ENCODE measurements at places on chromosomes 5 and 9.

GRCh38 chr9:133585481-133586351 lies 23.5 kb downstream of the FAM163B start:
- DNase-seq: peak; percentile 65

DNA sequence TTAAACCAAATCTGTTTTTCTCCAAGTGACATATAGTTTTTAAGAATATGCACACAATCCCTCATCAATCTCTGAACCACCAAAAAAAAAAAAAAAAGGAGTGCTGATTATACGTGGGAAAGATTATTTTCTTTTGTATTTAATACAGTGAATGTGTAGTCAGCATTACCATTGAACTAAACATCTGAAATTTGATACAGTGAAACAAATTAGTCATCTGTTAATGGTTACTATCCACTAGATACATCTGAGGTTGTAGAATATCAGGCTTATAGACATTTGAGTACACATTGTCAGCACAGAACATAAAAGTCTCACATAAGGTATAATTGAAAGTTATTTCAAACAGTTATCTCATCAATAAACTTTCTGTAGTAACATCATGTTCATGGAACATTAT lies 87.0 kb downstream of the SLF1 start:
- no peak for DNase-seq

DNA sequence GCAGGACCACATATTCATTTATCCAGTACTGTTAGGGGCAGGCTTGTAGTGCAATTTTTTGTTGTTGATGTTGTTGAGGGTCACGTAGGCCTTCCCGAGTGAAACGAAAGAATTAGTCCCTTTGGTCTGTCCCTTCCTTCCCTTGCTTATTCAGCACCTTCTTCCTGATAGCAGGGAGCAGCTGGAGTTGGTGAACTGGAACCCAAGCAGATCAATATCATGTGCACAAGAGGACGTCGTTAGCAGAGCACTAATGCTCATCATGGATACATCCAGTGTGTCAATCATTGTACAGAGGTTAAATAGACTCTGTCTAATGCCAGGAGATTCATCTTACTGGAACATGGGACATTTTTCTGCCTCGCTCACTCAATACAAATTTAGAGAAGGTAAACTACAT lies 33.0 kb upstream of the MAP1B start:
- no peak for DNase-seq

DNA sequence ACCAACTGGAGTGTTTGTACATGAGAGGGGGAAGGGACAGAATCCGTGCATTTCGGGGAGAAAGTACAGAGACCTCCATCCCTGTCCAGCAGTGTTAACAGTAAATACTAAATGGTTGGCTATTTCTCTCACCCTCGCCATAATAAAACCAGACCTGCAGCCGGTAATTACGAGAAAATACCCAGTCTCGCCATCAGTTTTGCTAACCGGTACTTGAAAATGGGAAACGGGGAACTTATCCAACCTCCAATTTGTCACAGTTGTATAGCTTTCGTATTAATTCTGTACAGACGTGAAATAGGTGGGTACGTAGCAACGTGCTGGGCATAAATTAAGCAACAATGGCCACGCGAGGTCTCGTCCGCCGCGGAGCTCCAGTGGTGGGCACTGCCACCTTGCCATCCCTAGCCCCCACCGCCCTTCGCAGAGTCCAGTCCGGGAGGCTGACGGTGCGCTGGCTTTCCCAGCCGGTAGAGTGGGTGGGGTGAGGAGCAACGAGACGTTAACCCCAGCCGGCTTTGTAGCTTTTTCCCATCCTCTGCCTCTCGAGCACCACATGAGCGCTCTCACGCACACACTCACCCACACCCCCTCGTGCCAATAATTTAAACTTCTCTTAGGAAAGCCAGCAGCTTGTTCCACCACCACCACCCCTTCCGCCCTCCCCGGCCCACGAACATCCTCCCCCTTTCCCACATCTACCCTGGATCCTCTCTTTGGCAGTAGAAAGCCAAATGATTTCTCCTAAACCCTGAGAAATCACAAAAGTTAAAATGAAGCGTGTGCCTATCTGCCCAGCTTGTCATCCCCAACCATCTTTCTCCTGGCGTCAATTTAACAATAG lies 1.8 kb downstream of the ELAVL2 start:
- DNase-seq: no peak

DNA sequence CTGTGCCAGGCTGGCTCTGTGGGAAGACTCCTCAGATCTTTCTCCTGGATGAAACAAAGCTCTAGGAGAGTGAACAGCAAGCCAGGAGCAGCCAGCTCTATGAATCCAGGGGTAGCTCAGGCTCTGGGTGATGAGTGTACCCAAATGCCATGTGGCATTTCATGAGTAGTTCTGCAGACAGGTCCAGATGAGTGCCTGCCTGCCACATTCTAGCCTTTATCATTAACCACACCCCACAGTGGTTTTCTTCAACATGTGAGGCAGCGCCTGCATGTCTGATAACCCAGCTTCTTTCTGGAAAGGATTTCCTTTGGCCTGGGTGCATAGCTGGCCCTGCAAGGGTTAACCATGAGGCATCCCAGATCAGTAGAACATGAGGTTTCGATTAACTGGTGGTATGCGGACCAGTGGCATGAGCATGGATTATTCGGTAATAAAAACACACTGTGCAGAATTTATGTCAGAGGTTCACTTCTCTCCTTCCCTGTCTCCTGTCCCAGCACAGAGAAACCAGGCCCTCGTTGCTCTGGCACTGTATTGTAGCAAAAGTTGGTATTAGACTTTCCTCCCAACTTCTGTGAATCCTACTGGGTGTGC lies 381.9 kb upstream of the ZNF462 start:
- no peak for DNase-seq

- no peak for DNase-seq
Observed at GRCh38 chr5:56330806-56331205, 97.7 kb upstream of the ANKRD55 start.

DNA sequence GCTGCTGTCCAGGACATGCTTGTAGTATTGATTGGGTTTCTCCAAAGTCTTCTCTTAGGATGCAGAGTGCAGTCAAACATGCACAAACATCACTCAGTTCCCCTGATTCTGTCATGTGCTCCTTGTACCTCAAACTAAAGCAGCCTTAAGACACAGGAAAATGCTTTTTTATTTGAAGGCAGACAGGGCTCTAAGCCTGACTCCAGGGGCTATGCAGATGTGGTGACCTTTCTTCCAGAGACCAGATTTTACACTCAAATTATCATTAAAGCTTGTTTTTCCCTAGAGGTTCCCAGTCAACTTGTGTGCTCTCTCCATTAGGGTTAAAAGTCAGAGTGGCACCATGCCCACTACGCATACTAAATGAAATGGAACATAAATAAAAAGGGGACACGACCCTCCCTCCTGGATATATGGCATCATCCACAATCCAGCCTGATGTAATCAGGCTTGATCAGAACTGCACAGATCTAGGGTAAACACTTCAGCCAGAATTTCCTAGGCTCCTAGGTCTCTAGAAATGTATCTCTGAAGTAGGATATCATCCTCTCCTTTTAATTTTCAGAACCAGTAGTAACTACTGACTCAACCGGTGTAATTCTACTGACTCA lies 771.1 kb downstream of the NR2F1-AS1 start:
- no peak for DNase-seq

- no peak for DNase-seq
Observed at GRCh38 chr5:582936-583635, 29.1 kb upstream of the CEP72 start.

DNA sequence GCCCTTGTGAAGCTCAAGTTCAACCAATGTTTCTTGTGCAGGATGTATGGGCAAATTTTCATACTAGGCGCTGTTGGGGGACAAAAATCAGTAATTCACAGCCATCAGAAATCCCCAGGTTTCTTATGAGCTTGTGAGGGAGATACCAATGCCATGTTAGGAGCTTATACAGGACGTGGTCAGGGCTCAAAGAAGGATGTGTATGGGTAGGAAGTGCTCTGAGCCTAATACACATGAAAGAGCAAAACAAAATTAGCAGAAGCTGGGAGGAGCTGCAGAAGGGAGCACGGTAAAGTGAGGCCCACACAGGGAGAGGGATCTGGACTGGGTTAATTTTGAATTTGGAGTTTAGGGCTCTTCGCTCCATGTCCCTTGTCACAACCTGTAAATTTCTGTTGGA lies 114.6 kb upstream of the MAP3K1 start:
- peak; percentile 30 for DNase-seq

GRCh38 chr5:66779528-66779927 lies 183.3 kb downstream of the MAST4 start:
- no peak for DNase-seq

GRCh38 chr9:130845901-130846481 lies 10.9 kb downstream of the ABL1 start:
- no peak for DNase-seq

DNA sequence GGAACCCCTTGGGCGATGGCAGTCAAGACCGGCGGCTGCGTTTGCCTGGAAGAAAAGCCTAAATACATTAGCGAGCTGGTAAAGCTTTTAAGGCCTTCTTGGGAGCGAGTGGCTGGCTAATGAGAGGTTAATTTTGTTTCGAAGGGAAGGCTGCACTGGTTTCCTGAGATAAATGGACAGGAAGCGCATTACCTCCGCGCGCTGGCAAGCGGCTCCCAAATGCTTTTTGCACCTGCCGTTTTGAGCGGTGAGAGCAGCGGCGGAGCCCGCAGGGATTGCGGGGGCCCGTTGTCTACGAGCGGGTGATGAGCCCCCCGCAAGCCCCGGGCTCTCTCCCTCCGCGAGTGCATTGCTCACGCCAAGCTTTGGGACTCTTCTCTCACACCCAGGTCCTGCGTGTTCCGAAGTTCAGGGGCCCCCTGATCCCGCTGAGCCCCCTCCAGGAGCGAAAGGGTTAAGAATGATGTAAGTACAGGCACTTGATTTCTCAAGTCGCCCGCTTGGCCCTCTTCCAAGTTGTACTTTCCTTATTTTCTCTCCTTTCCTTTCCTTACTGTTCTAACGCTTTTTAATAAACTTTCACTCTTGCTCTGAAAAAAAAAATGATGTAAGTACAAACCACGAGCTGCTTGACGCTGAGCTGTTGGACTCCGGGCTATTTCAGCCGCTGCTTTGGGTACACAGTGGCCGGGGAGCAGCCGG lies 3.1 kb upstream of the RGMB start:
- no peak for DNase-seq

All from OCI-LY7 (cell line).